ENCODE measurements at places on chromosomes 4 and X.
A peak's percentile ranks its signal among the peaks of the same experiment; 100 is the strongest.

DNA sequence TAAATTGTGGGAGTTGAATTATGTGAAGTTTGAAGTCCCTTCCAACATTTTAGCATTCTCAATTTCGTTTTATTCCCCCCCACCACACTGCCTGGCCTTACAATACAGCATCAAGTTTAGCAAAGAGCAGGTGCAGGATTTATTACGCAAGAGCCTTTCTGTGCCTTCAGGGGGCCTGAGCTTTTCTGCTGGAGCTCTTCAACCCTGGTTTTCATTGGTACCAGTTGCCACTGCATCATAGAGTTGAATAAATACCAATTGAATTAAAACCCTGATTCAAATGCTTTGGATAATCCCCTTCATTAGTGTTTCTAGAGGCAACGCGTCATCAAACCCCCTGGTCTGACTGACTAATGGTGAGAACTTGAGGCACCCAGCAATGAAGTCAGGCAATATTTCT is 43.6 kb upstream of the KIT start:
- no peak for DNase-seq

- no peak for DNase-seq
Observed at GRCh38 chr4:5822619-5823018, 70.3 kb downstream of the CRMP1 start.

DNA sequence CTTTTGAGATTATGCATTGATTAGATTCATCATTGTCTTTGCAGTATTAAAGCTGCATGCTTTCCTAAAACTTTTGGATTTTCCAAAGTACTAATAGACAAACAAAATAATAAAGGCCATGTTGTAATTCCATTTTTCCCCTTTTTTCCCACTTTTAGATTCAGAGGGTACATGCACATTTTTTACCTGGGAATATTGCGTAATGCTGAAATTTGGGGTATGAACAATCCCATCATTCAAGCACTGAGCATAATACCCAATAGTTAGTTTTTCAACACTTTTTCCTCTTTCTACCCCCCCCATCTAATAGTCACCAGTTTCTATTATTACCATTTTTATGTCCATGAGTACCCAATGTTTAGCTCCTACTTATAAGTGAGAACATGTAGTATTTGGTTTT is 1863.6 kb downstream of the STIM2 start:
- DNase-seq, result no peak

DNA sequence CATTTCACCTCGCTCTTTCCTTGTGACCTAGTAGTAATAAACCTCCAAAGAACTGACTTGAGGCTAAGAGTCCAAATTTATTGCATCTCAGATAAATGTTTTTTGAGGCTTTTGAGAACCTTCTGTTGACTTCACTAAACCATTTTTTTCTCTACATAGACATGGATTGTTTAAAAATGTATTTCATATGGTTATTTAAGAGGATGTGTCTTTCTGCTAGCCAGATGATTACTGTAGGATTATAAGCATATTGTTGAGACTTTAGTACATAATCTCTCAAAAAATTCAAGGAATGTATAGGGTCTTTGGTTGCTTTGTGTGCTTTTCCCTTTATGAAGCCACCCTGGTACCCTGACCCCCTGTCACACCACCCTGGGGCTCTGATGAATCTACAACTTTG is 44.8 kb downstream of the ATXN3L start:
- no peak for DNase-seq

DNA sequence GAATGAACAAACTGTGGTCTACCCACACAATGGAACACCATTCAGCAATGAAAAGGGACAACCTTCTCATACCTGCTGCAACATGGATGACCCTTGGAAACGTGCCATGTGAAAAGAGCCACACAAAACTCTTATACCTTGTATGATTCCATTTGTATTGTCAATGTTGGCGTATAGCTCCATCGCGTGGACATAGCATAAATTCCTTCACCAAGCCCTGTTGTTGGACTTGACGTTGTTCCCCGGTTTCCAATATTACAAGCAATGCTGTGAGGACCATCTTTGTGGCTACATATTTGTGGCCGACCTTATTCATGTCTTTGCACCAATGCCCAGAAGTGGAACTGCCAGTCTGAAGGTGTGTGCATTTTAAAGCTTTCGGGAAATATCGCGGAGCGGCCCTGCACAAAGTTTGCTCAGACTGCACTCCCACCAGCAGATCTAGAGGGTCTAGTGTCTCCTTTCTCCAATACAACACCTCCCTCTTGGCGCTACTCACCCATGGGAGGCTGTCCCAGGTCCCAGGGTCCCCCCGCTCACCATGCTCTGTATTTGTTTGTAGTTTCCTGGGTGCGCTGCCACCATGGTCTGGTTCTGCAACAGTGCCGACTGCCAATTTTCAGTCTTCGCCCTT is at the start of gene CLDN34:
Gene CLDN34 (plus strand): TSS at position 584 of the 634 bp plus-strand sequence. CDS start 0 bp downstream, at position 584.
- DNase-seq, result no peak

GRCh38 chr4:138677748-138678147 is 337.8 kb upstream of the NOCT start:
- no peak for DNase-seq

DNA sequence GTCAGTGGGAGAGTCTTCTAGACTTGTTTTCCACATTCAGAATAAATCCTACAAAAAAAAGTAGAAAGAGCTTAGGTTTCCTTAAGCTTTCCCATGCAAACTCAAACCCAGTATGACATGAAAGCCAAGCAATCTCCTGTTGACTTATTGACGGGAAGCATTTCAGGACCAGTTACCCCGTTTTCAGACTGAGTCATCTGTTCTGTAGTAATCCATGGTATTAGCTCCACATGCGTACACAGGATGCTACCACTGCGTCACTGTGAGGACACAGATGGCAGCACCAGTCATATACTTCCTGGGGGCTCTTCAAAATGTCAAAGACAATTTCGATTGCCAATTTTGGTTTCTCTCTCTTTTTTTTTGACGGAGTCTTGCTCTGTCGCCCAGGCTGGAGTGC is 224.9 kb upstream of the MAD2L1 start:
- no peak for DNase-seq

GRCh38 chr4:41256131-41256739 is 493 bp upstream of the UCHL1 start:
- peak; percentile 73 for DNase-seq

DNA sequence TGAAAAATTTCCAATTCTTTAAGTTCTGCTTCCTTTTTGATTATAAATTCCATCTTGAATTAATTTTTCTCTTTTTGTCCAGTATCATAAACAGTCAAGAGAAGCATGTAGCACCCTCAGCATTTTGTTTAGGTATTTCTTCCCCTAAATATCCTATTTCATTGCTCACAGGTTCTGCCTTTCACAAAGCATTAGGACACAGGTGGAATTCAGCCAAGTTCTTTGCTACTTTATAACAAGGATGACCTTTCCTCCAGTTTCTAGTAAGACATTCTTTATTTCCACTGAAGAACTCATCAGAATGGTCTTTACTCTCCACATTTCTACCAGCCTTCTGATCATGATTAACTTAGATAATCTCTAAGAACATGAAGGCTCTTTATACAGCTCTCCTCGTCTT is 7.4 kb downstream of the SLC9B1 start:
- no peak for DNase-seq

DNA sequence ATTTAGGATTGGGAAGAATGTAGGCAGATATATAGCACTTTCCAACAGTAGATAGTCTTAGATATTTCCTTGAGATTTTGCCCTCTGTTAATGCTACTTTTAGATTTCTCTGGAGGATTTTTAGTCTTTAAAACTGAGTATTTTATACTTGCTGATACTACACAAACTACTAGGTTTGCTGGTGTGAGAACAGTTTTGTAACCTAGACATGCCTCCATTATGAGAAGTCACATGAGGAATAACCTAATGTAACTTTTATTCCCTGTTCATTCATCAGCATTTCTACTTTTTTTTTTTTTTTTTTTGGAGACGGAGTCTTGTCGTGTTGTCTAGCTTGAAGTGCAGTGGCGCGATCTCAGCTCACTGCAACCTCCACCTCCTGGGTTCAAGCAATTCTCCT is 137.2 kb downstream of the RAPGEF2 start:
- no peak for DNase-seq

GRCh38 chr4:79266136-79266535 is 59.7 kb downstream of the NAA11 start:
- DNase-seq, result no peak

DNA sequence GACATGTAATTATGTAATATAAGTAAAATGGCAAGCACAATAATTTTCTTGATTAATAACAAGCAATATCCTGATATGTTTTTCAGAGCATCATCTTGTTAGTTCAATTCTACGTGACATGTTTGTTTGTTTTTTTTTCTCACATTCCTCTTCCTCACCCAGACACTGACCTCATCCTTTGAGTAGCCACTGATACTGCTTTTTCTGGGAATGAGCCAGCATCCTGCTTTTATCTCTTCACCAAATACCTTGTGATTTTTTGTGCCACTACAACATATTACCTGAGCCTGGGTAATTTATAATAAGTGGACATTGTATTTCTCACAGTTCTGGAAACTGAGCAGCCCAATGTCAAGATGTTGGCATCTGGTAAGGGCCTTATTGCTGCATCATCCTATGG is 484.0 kb downstream of the NAF1 start:
- DNase-seq, result no peak

DNA sequence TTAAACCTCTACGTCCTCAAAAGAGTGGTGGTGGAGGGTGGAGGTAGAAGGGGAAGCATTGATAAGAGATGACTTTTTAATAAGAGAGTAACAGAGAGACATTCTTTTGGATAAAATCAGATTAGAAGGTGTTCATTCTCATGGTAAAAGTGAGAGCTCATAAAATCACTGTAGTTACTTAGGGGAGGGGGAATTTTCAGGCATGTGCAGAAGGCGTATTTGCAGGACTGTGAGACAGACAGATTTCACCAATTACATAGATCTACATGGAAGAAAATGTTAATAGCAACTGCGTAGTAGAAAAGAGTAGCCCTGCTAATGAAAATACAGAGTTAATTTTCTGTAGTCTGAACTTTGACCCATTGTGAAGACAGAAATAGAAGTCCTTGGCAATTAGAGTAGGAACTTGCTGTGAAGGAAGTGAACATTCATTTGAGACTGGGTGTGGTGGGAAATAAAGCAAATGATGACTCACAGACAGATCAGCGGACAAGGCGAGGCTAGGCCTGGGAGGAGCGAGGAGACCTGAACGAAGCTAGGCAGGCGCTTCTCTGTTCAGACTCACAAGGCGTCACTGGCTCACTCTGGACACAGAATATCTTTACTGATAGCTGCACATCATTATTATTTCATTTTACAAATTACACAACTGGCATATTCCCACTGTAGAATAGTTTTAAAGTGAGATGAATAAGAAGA is 57.2 kb upstream of the FAM9C start:
- DNase-seq, result no peak

DNA sequence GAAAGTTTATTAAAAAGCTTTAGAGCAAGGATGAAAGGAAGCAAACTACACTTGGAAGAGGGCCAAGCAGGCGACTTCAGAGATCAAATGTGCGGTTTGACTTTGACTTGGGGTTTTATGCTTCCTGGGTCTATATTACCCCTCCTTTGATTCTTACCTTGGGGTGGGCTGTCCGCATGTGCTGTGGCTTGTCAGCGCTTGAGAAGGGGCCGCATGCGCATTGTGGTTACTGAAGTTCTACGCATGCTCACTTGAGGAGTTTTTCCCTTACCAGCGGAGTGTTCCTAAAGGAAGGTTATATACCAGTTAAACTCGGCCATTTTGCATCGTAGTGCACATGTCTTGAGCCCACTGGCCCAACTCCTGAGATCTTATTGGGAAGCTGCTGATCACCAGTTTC is 9.9 kb downstream of the ZNF157 start:
- DNase-seq, result no peak

All from NCI-H187 (cell line).